ENCODE measurements at places on chromosomes 1 and 21.

DNA sequence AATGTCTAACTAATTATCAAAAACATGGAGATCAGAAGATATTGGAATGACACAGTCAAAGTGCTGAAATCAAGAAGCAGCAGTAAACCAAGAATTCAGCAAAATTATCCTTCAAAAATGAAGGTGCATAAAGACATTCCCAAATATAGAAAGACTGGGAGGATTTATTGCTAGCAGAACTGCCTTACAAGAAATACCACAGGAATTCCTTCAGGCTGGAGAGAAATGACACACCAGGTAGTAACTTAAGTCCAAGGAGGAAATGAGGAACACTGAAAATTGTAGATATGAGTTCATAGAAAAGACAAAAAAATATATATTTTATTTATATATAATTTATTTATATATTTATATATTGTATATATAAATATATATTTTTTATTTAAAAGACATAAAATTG, 217.2 kb downstream of the RPS6KC1 start:
- no peak for DNase-seq

DNA sequence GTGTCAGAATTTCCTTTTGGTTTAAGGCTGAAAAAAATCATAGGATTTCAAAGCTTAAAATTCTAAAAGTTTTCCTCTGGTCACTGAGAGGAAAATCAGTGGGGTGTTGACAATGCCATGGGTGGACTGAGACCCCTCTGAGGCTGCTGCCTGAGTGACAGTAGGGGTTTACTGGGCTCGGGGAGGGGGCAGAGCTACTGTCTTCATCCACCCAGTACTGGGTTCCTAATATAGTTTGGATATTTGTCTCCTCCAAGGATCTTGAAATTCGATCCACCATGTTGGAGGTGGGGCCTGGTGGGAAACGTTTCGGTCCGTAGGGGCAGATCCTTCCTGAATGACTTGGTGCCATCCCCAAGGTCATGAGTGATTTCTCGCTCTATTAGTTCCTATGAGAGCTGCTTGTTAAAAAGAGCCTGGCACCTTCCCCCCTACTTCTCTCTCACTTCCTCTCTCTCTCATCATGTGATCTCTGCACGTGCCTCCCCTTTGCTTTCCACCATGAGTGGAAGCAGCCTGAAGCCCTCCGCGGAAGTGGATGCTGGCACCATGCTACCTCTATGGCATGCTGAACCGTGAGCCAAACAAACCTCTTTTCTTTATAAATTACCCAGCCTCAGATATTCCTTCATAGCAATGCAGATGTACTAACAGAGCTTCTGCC, 72.3 kb downstream of the MAP10 start:
- no peak for DNase-seq

DNA sequence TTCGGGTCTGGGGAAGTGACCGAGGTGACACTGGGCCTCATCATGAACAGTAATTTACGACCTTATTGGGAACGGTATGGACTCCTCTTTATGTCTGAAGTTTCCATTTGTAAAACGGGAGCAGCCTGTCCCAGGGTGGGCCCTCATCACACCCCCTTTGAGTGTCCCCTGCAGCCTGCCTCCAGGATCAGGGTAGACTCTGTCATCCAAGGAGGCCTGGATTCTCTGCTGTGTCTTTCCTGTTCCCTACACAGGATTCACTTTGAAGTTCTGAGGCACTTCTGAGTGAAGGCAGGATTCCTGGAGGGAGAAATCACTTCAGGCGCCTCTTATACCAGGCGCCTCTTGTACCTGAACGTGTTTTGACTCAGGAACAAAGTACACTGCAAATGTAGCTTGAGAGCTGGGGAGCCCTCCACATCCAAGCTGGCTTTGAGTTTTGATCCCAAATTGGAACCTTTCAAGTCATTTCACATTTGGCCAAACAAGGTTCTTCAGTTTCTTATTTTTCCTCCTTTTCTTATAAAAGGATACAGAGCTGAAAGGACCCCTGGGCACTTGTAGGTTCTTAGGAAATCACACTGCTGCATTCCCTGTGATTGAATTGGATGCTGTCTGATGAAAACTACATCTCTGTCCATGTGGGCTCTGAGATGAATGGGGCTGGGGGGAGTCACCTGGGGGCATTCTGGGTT, 106.0 kb downstream of the SUSD4 start:
- DNase-seq, result no peak

GRCh38 chr1:214840356-214840755, 237.4 kb downstream of the CENPF start:
- no peak for DNase-seq

DNA sequence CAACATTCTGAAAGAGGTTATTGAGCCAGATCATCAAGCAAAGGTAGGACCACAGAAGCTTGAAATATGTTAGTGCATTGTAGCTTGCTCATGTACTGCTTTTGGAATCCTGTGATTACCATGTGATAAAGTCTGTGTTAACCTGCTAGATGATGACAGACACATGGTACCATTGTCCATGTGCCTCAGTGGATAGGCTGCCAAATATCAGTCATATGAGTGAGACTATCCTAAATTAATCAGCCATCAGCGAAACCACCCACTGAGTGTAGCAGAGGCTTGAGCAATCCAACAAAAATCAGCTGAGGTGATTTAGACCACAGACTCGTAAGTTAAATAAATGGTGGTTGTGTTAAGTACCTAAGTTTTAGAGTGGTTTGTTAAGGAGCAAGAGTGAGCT, 32.7 kb upstream of the CRB1 start:
- no peak for DNase-seq

- DNase-seq, result peak; percentile 59
These were observed 129.7 kb downstream of the DUSP10 start for GRCh38 chr1:221612047-221612777.

- no peak for DNase-seq
These were observed 18.2 kb downstream of the KIF17 start for GRCh38 chr1:20699558-20699957.

DNA sequence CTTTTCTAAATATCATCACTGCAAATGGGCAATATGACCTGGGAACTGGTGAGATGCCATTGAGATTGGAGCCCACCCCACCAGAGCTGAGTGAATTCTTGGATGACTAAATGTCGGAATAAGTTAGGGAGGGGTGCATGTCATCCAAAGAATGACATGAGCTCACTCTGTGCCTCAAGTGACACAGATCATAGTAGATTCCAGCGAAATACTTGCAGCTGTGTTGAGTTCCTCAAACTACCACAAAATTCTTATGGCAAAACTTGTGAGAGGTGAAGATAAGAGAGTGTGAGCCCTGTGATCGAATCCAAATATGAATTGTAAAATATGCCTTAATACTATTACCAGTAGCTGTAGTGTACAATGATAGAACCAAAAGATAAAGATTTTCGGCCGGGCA, 2.3 kb upstream of the TCP10L start:
- DNase-seq, result peak; percentile 28

- DNase-seq, result no peak
These were observed 20.5 kb downstream of the IQGAP3 start for GRCh38 chr1:156551869-156552268.

DNA sequence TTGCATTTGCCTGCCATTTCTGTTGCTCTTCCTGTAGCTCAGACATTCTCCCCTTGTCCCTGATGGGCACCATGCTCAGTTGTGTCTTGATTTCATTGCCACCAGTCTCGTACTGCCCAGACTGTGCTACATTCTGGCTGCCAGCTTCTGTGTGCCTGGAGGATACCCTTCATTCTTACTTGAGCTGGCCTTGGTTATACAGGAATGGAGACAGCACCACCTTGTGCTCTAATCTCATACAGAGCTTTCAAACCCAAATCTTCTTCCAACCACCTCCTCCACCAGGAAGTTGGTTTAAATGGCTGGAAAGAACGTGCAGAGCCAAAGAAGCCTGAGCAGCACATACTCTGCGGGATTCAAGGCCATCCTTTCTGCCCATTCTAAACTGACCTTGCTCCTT, 165.3 kb downstream of the SLC35F3 start:
- peak; percentile 29 for DNase-seq

- peak; percentile 84 for DNase-seq
These were observed 318.8 kb upstream of the NEGR1 start for GRCh38 chr1:72601035-72601674.

DNA sequence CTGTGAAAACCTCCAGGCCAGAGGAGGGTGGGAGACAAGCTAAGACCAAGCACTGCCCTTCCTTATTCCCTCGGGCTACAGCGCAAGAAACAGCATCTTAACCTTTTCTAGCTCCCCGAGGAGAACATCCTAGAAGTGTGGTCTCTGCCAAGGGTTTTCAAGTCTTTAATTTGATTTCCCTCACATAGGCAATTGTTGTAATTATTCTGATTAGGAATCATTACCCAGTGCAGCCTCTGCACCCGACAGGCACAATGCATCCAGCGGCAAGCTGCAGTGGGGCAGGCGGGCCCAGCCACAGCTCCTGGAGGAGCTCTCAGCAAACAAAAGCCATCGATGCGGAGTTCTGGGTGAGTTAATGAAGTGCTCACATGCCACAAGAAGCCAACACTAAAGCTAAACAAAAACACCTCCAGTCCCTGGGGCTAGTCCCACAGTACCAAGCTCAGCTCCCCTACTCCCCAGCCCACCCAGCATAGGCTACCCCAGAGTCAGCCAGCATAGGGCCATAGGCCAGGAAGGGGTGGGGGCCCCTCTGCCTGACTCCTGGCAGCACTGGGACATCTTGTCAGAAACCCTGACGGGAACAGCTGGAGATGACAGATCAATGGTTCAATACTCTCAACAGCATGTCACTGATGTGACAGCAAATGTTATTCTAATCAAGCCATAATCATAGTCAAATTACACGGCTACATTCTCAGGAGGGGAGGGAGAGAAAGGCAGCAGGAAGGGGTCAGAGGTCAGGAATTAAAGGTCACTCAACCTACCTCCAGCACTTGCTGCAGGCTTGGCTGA, 42.5 kb downstream of the ERI3 start:
- DNase-seq, result no peak

DNA sequence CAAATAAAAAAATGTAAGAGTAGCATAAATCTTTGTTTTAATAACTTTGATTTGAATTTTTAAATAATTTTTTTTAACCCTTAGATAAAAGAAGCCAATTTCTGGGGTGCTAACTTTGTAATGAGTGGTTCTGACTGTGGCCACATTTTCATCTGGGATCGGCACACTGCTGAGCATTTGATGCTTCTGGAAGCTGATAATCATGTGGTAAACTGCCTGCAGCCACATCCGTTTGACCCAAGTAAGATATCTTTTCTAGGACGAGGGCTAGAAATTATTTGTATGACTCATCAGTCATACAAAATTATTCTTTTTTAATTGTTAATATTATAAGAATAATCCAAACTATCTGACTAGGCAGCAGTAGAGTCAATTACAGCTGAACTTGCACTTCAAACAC, 71.2 kb downstream of the GPR161 start:
- peak; percentile 60 for DNase-seq

DNA sequence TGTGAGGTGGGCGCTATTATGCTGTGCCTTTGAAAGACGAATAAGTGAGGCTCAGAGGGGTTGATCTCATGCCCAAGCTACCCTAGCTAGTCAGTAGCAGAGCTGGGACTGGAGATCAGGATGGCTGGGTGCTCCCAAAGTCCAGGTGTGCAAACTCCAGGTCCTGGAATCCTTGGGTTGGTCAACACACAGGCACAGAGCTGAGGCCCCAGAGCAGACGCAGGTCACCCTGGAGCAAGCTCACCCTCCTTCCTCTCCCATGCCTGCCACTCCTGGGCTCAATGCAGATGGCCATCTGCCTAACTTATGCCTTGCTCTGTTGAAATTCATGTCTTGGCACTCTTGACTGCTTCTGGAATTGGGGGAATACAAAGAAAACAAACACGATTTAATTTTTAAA, 587.2 kb downstream of the PTPRU start:
- no peak for DNase-seq

DNA sequence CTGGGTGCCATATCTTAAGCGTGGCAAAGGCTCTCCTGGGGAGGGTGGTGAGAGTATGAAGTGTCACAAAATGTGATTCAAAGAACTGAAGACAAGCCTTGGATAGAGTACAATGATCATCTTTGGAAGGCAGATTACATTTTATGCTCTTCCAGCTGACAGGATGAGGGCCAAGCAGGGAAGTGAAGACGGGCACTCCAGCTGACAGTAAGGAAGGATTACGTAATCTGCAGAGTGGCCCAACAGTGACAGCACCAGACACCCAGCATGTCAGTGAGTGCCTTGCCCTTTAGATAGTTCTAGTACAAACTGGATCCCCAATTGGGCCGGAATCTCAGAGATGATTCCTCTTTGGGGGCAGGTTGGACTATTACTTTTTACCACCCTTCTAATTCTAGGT, 52.7 kb downstream of the UBE2T start:
- DNase-seq, result peak; percentile 9

GRCh38 chr1:3584915-3585314, 26.4 kb downstream of the MEGF6 start:
- no peak for DNase-seq

GRCh38 chr1:200299571-200299970, 110.3 kb downstream of the ZNF281 start:
- no peak for DNase-seq

- no peak for DNase-seq
These were observed 11.2 kb upstream of the SRARP start for GRCh38 chr1:15992582-15993500.
